ENCODE measurements at places on chromosomes 3 and 15.

- no peak for DNase-seq
These were observed 123.3 kb upstream of the GBE1 start for GRCh38 chr3:81884791-81885190.

GRCh38 chr3:144771381-144771870 is 799.8 kb downstream of the DIPK2A start:
- DNase-seq, result no peak

GRCh38 chr15:50077651-50078050 is 41.4 kb downstream of the ATP8B4 start:
- no peak for DNase-seq

DNA sequence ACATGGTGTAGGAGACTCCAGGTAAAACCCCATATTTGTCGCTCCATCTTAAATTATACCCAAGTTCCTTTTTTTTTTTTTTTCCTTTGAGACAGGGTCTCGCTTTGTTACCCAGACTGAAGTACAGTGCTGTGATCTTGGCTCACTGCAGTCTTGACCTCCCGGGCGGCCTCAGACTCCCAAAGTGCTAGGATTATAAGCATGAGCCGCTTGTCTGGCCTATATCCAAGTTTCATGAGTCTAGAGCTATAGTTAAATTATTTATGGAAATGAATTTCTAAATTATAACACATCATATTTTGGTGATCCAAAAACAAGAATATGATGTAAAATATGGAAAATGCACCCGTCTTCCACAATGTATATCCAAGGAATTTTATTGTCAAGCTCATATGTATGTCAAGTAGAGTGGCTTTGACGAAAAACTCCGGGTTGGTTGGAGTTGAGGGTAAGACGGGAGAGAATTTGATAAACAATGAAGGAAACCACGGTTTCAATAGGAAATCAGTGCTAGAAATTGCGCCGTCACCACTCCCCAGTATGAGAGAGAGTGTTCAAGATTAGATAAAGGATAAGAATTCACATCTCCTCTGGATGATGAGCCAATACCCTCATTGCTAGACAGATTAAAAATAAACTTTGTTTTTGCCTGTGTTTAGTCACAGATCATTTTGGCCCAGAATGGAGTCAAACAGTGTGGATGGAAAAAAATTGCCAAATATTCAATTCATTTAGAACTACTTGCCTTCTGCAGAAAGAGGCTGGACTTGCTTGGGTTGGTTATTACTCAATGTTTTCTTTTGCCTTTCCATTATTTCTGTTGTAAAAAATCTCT is 209.2 kb upstream of the NR2F2 start:
- DNase-seq, result no peak

GRCh38 chr3:187125319-187126031 is 13.8 kb downstream of the RPL39L start:
- DNase-seq, result no peak

DNA sequence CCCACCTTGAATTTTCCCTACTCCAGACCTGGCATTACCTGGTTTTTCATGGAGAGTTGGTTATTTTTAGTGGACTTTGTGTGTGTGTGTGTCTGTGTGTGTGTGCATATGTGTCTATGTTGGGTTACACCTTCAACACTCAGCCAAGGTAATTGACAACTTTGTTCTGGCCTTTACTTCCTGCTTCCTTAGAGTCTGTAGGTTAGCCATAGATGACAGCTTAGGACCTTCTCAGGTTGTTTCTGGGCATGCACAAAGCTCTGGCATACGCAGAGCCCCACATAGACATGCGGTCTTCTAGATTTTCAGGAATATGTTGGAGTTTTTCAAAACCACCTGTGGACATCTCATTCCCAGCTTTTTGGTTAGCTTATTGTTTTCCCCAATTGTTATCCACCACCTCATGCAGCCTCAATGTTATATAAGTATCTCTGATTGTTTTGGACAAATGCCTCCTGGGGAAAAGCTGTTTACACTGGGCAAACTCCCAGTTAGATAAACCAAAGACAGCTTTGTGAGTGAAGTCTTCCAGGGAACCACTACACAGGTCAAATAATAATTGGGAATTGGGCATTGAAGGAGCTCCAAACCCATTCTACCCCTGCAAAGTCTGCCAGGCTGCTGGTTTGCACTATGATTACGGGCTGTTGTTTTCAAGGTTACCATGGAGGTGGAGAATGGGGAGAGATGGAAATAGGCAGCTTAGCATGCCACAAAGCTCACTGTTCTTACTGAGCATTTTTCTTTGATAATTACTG is 201.2 kb downstream of the ADAMTSL3 start:
- no peak for DNase-seq

DNA sequence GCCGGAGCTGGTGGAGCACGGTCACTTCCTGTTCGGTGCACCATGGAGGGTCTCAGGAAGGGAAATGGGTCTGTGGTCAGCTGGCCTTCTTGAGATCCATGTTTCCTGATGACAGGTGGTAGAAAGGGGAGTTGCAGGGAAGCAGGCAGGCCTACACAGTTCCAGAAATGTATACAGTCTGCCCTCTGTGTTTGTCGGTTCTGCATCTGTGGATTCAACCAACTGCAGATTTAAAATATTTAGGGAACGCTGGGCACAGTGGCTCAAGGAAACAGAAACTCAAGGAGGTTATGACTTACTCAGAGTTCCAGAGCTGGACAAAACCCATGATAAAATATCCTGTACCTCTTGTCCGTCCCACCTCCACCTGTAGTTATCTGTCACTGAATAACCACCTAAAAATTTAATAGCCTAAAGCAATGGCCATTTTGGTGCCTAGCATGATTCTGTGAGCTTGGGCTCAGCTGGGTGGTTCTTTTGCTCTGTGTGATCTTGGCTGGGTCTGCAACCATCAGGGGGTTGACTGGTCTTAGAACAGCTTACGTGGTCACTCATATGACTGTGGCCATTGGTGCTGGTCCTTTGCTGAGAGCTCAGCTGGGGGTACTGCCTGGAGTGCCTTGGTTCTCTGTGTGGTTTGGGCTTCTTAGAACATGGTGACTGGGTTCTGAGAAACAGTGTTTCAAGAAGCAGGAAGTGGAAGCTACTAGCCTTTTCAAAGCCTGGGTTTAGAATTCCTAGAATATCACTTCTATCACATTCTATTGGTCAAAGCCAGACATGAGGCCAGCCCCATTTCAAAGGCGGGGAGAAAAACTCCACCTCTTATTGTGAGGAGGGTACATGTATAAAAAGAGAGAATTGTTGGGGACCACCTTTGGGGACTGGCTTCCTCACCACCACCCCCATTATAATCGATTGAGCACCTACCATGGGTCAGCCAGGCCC is 239.7 kb upstream of the BHLHE40 start:
- DNase-seq, result no peak

DNA sequence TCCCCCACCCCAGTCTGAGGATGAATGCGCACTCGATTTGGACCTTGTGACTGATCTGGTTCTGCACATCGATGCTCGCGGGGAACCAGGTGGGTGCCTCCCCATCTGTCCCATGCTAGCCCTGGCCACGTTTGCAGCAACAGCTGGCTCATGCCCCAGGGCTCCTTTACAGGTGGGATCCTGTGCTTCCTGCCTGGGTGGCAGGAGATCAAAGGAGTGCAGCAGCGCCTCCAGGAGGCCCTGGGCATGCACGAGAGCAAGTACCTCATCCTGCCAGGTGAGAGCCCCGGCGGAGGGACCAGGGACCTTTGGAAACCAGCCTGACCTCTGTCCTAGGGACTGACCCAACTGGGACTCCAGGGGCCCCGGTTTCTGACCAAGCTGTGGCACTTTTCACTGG is 44.3 kb downstream of the DHX30 start:
- DNase-seq, result no peak

DNA sequence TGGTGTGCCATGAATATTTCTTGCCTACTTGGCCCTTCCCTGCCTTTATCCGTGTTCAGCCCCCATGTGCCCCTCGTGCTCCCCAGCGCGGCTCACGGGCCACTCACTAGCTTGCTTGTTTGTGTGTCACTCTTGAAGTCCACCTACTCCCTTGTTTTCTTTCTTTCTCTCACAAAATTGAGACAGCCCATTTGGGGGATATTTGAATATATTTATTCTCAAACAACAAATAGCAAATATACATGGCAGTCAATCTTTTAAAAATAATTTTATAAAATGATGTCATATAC is 82.2 kb downstream of the PLXNA1 start:
- DNase-seq, result no peak

DNA sequence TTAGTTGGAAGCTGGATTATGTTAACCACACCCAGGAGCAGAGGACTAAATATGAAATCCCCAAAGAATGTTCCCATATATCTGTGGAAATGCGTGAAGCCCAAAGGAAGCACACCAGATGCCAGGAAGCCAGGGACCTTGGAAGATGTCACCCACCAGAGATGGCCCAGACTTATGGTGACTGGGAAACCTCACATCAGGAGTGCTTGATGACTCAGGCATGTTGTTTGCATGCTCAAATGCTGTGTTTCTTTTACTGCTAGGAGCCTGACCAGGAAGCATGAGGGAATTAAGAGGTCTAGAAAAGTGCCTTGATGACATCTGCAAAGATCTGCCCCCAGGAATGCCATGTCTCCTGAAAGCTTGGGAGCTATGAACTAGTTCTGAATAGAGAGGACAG is 109.0 kb upstream of the SLC2A2 start:
- DNase-seq, result no peak

DNA sequence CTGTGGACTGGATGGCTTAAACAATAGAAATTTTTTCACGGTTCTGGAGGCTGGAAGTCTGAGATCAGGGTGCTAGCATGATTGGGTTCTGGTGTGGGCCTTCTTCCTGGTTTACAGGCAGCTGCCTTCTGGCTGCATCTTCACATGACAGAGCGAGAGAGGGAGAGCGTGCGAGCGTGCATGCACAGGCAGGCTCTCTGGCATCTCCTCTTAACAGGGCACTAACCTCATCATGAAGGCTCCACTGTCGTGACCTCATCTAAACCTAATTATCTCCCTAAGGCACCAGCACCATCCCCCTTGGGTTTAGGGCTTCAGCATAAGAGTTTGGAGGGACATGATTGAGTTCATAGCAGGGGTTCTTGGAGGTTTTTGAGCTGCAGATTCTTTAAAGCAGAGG is 292.0 kb upstream of the C2CD4B start:
- no peak for DNase-seq

DNA sequence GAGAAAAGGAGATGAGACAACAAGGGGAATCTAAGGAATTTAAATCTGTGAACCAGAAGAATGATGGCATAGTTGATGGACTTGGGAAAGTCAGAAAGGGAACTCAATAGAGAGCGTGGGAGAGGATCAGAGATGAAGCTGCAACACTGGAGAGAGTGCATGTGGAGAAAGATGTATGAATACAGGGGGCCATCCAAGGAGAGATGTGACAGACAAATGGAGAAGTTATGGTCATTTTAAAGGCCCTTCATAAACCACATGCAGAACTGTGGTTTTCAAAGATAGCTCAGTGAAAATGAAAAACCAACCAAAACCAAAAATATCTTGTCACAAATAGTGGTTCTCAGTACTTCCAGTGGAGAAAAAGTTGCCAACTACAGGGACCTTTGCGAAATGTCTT is 265.2 kb downstream of the SUCLG2 start:
- no peak for DNase-seq

- no peak for DNase-seq
These were observed 904.1 kb downstream of the OTOL1 start for GRCh38 chr3:162400697-162401096.

DNA sequence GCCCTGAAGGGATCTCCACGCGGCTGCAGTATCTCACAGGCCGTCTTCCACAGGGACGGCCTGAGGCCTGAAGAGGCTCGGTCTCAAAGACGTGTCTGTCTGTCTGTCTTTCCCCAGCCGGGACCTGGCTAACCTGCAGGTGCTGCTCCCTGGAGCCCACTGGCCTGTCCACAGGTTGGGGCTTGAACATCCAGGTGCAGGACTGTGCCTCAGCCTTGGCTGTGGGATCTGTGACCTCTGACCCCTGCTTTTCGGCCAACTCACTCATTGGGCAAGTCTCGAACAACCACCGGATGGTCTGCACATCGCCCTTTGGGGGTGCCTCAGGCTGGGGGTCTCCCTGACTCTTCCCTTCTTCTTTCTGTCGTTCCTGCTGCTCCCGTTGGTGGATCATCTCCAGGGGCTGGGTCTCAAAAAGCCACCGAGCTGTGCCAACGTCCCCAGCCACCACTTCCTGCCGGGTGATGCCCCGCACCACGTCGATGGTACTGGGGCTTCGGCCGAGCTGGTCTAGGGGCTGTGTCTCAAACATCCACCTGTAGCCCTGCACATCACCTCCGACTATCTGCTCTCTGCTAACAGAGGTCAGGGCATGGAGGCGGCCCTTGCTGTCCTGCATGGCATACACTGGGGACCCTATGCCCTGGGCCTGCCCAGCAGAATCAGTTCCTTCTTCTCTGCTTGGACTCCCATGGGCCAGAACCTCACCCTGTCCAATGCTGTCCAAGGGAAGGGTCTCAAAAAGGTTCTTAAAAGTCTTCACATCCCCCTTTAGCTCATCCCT is 4.8 kb downstream of the XIRP1 start:
- DNase-seq, result no peak

GRCh38 chr3:42696356-42697288 is 6.0 kb downstream of the HHATL start:
- DNase-seq, result no peak

- no peak for DNase-seq
These were observed 499.6 kb upstream of the GBE1 start for GRCh38 chr3:82261013-82261412.

- peak; percentile 18 for DNase-seq
These were observed 257.2 kb downstream of the NFKBIZ start for GRCh38 chr3:102106416-102107097.

- DNase-seq, result no peak
These were observed 871.9 kb upstream of the GBE1 start for GRCh38 chr3:82633319-82633718.

DNA sequence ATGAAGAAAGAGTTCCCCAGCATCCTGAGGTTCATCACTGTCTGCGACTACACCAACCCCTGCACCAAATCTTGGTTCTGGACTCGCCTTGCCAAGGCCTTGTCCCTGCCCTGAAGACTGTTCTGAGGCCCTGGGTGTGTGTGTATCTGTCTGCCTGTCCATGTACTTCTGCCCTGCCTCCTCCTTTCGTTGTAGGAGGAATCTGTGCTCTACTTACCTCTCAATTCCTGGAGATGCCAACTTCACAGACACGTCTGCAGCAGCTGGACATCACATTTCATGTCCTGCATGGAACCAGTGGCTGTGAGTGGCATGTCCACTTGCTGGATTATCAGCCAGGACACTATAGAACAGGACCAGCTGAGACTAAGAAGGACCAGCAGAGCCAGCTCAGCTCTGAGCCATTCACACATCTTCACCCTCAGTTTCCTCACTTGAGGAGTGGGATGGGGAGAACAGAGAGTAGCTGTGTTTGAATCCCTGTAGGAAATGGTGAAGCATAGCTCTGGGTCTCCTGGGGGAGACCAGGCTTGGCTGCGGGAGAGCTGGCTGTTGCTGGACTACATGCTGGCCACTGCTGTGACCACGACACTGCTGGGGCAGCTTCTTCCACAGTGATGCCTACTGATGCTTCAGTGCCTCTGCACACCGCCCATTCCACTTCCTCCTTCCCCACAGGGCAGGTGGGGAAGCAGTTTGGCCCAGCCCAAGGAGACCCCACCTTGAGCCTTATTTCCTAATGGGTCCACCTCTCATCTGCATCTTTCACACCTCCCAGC is 2.9 kb downstream of the MYD88 start:
- DNase-seq, result no peak
